Fibroblast of lung (primary cell): ENCODE measurements at places on chromosomes 12 and 14. TPM values are rescaled to one million over a fixed set of nuclear protein-coding genes. Genes with fewer than 3 reads are reported as not detected.

DNA sequence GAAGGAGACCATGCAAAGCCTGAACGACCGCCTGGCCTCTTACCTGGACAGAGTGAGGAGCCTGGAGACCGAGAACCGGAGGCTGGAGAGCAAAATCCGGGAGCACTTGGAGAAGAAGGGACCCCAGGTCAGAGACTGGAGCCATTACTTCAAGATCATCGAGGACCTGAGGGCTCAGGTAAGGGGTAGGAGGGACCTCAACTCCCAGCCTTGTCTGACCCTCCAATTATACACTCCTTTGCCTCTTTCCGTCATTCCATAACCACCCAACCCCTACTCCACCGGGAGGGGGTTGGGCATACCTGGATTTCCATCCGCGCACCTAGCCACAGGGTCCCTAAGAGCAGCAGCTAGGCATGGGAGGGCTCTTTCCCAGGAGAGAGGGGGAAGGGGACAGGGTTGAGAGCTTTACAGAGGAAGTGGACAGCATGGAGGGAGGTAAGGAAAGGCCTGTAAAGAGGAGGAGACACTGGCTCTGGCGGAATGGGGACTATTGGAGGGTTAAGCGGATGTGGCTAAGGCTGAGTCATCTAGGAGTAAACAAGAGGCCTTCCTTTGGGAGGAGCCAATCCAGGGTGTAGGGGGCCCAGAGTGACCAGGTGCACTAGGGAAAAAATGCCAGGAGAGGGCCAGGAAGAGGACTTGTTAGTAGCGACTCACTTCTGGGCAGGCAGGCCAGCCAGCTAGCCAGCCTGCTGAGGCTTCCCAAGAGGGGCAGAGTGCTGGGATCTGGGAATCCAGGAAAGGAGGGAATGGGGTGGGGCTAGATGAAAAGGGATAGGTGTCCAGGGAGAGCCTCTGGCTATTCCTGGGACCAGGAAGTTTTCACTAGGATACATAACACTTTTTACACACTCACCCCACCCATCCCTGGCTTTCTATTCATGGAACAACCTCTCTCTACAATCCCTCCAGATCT, 754 bp downstream of the KRT18 start:
- peak; percentile 97 for DNase-seq

Gene GNB3
- 1.3 and 1.7 TPM in 2 replicates for total RNA-seq

GRCh38 chr12:54040148-54040494, 7.3 kb downstream of the HOXC5 start:
- DNase-seq: no peak

GRCh38 chr14:73462815-73463214, 4.5 kb upstream of the NUMB start:
- peak; percentile 51 for DNase-seq

Gene SRSF9
- total RNA-seq: 176 and 188 TPM in 2 replicates

GRCh38 chr12:111975161-111975931, 37.6 kb downstream of the TMEM116 start:
- DNase-seq: peak; percentile 23

Gene BEST3
- not detected in 2 replicates for total RNA-seq

Gene DAD1
- total RNA-seq: 235 and 249 TPM in 2 replicates

Gene MYH6
- total RNA-seq: not detected in 2 replicates

DNA sequence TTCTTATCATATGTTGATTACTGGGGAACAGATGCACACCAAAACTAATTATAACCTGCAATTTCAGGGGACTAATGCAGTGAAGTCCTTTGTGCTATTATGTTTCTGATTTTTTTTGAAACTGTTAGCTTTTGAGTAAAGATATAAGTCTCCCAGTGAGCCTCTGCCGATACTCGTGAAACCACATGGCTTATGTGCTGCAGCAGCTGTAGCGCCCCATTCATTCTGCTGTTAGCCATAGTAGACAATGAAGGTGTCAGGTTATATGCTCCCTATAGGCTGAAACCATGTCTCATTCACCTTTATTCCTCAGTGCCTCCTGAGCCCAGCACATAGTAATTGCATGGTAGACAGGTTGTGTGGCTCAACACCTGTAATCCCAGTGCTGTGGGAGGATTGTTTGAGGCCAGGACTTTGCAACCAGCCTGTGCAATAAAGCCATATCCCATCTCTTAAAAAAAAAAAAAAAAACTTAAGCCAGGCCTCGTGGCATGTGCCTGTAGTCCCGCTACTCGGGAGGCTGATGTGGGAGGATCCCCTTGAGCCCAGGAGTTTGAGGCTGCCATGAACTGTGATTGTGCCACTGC, 25.0 kb downstream of the GOLGA5 start:
- no peak for DNase-seq

- no peak for DNase-seq
Measured at GRCh38 chr12:2335109-2335508, 282.3 kb downstream of the CACNA1C start.

- peak; percentile 71 for DNase-seq
Measured at GRCh38 chr12:77577791-77578190, 252.9 kb upstream of the NAV3 start.

GRCh38 chr14:74879427-74880182, 2.1 kb upstream of the DLST start:
- no peak for DNase-seq

DNA sequence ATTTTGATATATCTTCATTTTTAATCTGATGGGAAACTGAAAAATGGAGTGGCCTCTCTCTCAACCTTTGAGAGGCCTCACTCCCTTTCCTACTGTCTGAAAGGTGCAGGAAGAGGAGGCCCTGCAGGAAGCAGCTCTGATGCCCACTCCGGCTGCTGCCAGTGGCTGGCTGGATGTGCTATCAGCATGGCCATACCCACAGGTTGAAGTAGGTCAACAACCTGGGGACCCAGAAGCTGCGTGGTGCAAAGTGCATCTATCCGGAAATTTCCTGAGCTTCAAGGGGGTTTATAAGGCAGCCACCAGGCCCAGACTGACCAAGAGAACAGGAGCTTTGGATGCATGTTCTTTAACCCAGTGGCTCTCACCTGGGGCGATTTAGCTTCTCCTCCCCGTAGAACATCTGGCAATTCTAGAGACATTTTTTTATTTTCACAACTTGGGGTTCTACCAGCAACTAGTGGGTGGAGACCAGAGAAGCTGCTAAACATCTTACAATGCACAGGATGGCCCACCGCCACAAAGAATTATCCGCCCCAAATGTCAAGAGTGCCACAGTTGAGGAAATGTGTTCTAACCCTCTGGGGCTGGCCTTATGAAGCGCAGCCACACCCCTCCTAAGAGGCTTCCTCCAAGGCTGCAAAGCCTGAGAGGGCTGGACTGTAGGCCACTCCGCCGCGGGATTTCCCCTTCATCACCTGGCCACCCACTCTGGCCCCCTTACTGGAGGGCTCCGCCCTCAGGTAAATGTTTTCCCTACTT, 8.2 kb upstream of the BATF start:
- no peak for DNase-seq

DNA sequence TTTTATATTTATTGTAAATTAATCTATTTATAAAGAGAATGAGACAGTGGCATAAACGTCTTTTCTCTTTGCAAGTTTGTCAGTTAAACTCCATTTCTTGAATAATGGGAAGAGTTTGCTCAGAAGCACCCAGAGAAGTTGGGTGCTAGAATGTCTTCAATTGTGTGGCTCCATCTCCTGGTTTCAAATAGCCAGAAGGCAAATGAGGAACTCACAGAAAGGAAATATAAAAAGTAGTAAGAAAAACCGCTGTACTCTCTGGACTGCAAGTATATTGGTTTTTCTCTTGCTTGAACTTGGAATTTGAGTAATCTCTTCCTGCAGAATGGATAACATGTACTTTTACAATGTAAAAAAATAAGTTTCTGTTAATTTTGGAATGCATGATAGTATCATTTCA, 217.5 kb downstream of the DPY19L2 start:
- no peak for DNase-seq

- DNase-seq: no peak
Measured at GRCh38 chr14:104081261-104081835, 4.2 kb upstream of the ASPG start.

GRCh38 chr12:75709503-75709902, 198.1 kb upstream of the KRR1 start:
- DNase-seq: no peak

- peak; percentile 2 for DNase-seq
Measured at GRCh38 chr12:127284021-127284420, 982.9 kb upstream of the TMEM132C start.

Gene TBPL2
- total RNA-seq: not detected in 2 replicates

Gene RAP1B
- 121 and 194 TPM in 2 replicates for total RNA-seq

- no peak for DNase-seq
Measured at GRCh38 chr12:76787689-76788088, 23.8 kb downstream of the ZDHHC17 start.

DNA sequence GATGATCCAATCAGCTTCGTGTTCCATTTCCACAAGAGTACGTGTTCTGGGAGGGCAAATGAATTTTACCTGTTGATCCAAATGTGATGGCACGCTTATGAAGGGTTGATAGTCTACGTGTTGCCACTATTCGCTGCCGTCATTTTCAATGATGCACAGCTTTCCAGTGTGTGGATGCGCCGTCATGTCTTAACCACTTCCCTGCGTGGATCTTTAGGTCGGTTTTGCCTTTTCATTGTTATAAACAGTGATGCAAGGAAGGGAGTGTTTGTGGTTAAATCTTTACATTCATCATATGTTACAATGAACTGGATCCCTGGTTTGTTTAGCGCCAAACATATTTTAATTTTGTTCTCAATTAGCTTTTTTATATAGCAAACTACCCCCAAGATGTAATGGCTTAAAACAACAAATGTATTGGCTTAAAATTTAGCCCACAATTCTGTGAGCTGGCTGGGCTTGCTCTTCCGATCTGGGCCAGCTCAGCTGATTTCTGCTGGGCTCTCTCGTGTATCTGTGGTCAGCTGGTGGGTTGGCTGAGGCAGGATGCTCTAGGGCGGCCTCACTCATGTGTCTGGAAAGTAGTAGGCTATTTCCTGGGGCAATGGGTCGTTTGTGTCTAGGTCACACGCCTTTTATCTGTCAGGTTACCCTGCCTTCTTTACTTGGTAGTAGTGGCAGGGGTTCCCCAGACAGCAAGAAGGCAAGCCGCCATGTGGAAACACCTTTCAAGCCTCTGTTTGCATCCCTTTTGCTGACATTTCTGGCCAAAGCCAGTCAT, 176.7 kb downstream of the CRADD start:
- no peak for DNase-seq

Gene SERPINA6
- total RNA-seq: not detected in 2 replicates

GRCh38 chr12:89016970-89017778, 335.1 kb downstream of the DUSP6 start:
- DNase-seq: peak; percentile 82

GRCh38 chr12:76548222-76548837, 11.2 kb downstream of the OSBPL8 start:
- DNase-seq: no peak

GRCh38 chr14:73723797-73724661, 9.8 kb upstream of the PNMA1 start:
- DNase-seq: peak; percentile 99

DNA sequence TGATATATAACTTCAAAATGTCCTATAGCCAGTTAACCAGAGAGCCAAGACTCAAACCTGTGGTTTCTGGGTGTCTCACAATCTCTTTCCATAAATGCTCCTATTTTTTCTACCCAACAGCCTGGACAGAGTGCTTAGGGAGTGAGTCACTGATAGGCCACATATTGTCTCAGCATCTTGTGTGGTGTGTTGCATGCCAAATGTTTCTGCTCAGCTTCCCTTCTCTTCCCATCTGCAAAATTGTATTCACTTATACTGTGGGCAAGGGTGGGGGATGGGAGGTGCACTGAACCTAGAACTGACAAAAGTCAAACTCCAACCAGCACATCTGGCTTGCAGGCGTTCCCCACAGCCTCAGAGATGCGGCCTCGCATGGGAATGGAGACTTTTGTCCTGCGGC, 123.3 kb downstream of the KCNA5 start:
- peak; percentile 98 for DNase-seq

Gene C12orf50
- total RNA-seq: under 0.01 TPM in 1 of 2 replicates, not detected in the other

GRCh38 chr14:58782011-58782410, 144.2 kb downstream of the DACT1 start:
- DNase-seq: no peak

GRCh38 chr14:49893309-49894213, 679 bp downstream of the ARF6 start:
- peak; percentile 42 for DNase-seq

- no peak for DNase-seq
Measured at GRCh38 chr14:100082723-100083122, 17.5 kb downstream of the EVL start.

Gene SERPINA10
- not detected in 2 replicates for total RNA-seq

GRCh38 chr12:42588524-42589464, 752 bp downstream of the PRICKLE1 start:
- no peak for DNase-seq

- DNase-seq: no peak
Measured at GRCh38 chr12:58533652-58534051, 386.7 kb downstream of the LRIG3 start.

Gene GPR132
- total RNA-seq: 0.17 and 0.26 TPM in 2 replicates

DNA sequence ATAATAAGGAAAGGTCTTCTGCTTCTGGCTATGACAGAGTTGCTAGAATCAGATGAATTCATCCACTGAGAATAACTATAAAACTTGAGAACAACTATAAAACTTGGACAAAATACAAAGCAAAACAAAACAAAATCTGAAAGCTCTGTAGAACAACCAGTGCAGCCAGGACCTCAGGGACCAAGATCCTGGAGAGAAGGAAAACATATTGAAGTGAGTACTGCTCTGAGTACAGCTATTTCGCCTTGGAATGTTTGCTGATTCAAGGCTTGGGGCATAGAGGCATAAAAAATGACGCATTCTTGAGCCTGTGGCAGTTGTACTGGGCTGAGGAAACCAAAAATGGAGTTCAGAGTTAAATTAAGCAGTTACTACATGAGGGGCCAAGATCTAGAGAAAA, 21.7 kb downstream of the FOXA1 start:
- DNase-seq: no peak

GRCh38 chr12:92560713-92561542, 141.9 kb upstream of the PLEKHG7 start:
- DNase-seq: no peak

Gene PLEKHG7
- total RNA-seq: not detected in 2 replicates

- no peak for DNase-seq
Measured at GRCh38 chr12:4984971-4985370, 58.7 kb upstream of the KCNA5 start.

DNA sequence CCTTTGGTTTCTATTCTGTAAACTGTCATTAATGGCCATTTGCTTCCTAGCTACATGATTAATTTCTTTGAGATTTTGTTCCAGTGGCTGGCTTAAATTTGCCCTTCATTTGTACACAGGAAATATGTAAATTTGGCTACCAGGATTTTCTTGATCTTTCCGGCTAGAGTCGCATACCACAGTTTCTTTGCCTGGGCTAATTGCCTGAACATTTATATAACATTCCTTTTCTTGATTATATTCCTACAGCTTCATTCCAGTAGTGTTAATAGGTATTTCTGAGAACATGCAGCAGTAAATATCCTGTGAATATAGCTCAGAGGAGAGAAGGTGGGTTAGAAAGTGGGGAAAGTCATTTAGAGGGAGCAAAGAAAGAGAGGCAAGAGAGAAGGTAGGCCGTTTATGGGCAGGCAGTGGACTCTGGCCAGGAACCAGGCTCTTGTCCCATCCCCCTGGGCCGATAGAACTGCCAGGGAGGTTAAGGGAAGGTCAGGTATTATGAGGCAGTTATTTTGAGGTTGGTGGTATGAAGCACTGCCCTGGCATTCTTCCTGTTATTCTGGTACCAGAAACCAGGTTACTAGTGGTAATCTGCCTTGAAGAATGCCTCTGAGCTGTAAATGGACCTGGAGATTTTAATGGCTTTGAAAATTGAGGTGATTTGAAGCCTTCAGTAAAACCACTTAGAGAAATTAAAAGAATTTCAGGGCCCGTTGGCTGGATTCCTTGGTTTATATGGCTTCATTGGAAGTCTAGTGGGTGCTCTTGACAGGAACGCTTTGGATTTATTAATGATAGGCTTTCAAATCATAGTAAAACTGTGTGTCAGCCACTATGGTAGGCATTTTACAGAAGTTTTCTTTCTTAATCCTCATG, 4.4 kb downstream of the RNF10 start:
- peak; percentile 84 for DNase-seq
